ENCODE measurements at places on chromosomes 11 and 22.

DNA sequence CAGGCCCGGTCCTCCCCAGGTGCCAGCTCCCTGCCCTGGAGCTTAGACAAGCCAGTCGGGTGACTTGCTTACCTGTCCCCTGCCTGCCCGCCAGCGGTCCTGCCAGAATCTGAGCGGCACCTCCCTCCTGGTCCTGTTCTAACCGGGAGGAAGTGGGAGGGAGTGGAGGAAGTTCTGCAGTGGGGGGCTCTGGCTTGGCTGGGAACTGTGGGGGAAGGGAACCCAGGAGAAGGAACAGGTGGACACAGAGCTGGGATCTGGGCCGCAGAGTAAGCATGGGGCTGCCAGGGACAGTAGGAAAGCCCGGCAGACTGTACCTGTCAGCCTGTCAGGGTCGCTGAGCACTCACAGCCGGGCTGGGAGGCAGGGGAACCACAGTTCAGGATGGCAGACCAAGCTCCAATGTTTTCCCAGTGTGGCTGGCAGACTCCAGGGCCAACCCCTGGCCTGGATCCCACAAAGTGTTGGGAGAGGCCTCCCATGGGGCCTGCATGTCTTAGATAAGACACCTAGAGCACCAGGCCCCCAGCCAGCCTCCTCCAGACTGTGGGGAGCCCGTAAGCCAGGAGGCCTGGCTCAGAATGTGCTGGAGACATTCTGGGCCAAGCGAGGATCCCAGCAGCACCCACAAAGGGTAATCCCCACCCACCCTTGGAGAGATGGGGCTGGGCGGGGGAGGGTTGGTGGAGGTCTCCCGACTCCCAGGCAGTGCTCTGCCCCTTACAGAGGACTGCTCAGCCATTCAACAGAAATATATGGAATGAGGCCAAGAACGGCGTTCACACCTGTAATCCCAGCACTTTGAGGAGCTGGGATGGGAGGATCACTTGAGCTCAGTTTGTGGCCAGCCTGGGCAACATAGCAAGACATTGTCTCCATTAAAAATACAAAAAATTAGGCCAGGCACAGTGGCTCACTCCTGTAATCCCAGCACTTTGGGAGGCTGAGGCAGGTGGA, 2.3 kb downstream of the CYB5R3 start:
- no peaks in the 10 kb centered on the region for H3K36me3 ChIP-seq
- ATAC-seq: no peak
- H3K4me1 ChIP-seq: peaks cover 57% of the 10 kb centered on the region
- H3K27ac ChIP-seq: peak overlapping the region; percentile 85
- H3K4me3 ChIP-seq: peak overlapping the region; percentile 88
- H3K27me3 ChIP-seq: no peaks in the 10 kb centered on the region

- no peaks in the 10 kb centered on the region for H3K27me3 ChIP-seq
- H3K4me1 ChIP-seq: peaks cover 23% of the 10 kb centered on the region
- peak overlapping the region; percentile 95 for H3K4me3 ChIP-seq
- no peak for ATAC-seq
- peak overlapping the region; percentile 58 for H3K27ac ChIP-seq
- H3K36me3 ChIP-seq: peaks cover 6% of the 10 kb centered on the region
Observed at GRCh38 chr22:46148816-46149511, 1.4 kb upstream of the PPARA start.

GRCh38 chr11:134228625-134229024, 4.2 kb downstream of the VPS26B start:
- peaks cover 75% of the 10 kb centered on the region for H3K4me1 ChIP-seq
- peak overlapping the region; percentile 2 for H3K4me3 ChIP-seq
- no peak overlapping the region for H3K27ac ChIP-seq

DNA sequence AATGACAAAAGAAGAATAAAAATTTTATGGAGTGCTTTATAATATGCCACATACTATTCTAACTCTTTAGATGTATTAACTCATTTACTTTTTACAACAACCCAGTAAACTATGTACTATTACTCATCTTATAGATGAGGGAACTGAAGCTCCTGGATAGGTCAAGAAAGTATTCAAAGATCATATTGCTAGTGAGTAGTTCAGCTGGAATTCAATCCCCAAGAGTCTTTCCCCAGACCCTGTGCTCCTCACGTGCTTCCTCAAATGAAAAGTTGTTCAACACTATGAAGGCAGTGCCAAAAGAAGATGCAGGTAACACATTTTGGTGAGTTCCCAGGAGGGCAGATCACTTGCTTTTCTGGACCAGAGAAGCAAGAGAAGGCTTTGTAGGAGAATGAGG, 46.8 kb downstream of the BTG4 start:
- H3K27me3 ChIP-seq: peaks cover 20% of the 10 kb centered on the region

DNA sequence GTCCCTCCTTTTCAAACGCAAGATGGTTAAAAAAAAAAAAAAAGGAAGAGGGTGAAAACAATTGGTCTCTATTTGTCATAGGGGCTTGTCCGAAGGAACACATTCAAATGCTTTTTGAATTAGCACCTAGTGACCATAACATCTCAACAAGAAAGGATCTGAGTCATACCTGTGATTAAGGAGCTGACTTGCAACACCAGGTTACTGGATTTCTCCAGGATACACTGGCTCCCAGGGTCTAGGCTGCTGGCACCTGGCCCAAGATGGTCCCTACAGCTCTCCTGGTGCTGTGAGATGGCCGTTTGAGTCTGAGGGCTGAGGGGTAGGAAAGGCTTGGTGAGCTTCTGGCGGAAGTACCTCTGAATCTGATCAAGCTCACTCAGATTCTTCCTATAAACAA, 28.4 kb upstream of the UCP3 start:
- no peaks in the 10 kb centered on the region for H3K4me1 ChIP-seq
- no peak overlapping the region for H3K27ac ChIP-seq
- H3K4me3 ChIP-seq: no peak overlapping the region

DNA sequence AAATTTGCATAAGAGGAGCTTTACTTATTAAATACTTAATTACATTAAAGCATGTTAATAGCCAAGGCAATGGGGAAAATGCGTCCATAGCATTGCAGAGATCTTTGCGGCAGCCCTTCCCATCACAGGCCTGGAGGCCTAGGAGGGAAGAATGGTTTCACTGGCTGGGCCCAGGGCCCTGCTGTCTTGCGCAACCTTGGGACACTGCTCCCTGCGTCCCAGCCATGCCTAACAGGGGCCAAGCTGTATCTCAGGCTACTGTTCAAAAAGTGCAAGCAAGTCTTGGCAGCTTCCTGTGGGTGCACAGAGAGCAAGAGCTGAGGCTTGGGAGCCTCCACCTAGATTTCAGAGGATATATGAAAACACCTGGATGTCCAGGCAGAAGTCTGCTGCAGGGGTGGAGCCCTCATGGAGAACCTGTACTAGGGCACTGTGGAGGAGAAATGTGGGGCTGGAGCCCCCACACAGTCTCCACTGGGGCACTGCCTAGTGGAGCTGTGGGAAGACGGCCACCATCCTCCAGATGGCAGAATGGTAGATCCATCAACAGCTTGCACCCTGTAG, 46.0 kb downstream of the THAP12 start:
- peaks cover 6% of the 10 kb centered on the region for H3K4me1 ChIP-seq
- no peak for ATAC-seq
- H3K27me3 ChIP-seq: no peaks in the 10 kb centered on the region
- peaks cover 13% of the 10 kb centered on the region for H3K36me3 ChIP-seq
- no peak overlapping the region for H3K4me3 ChIP-seq
- no peak overlapping the region for H3K27ac ChIP-seq

- ATAC-seq: peak; percentile 81
- H3K4me3 ChIP-seq: peak overlapping the region; percentile 81
- no peaks in the 10 kb centered on the region for H3K36me3 ChIP-seq
- H3K27me3 ChIP-seq: no peaks in the 10 kb centered on the region
- H3K27ac ChIP-seq: peak overlapping the region; percentile 97
Observed at GRCh38 chr11:95279921-95280868, 49.2 kb upstream of the SESN3 start.

DNA sequence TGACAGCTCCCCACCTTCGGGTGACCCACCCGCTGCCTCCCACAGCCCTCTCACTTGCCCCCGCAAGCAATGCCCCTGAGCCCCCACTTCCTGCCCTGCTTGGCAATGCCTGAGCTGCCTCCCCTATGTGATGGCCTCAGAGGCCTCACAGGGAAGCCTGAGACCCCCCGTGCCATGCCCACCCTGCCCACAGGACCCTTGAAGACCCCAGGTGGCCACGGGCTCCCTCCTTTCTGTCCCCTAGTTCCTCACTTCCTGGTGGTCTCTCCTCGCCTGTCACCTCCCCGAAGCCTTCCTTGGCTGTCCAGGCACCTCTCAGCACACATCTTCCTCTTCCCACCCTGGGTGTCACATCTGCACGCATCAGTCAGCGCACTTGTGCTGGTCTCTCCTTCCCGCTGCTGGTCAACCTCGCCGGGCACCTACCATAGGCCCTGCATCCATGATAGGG, 90.5 kb downstream of the BRD1 start:
- H3K4me1 ChIP-seq: no peaks in the 10 kb centered on the region
- no peak overlapping the region for H3K27ac ChIP-seq
- peaks cover 84% of the 10 kb centered on the region for H3K27me3 ChIP-seq
- no peak for ATAC-seq
- no peak overlapping the region for H3K4me3 ChIP-seq
- H3K36me3 ChIP-seq: no peaks in the 10 kb centered on the region

DNA sequence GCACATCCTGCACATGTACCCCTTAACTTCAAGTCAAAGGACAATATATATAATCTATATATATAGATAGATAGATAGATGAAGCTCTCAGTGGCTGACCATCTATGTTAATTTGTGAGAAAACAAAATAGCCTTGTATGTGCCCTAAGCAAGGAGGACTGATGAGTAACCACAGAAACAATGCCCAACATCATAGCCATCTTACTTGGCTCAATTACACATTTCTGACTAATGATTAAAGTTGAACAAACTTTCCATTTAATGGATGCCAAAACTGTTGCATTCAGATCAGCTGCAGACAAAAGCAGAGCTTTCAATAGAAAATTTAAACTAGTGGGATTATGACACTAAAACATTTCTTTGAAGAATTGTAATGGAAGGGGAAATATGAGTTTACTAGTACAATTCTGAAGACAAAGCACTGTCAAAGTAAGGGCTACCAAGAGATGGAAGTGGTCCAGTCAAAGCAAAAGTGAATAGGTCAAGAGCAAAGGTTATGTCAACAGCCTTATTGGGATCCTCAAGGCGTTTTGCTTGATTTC, 1188.2 kb upstream of the RAG2 start:
- H3K4me1 ChIP-seq: no peaks in the 10 kb centered on the region
- ATAC-seq: no peak
- no peak overlapping the region for H3K27ac ChIP-seq
- no peak overlapping the region for H3K4me3 ChIP-seq
- H3K36me3 ChIP-seq: no peaks in the 10 kb centered on the region
- H3K27me3 ChIP-seq: no peaks in the 10 kb centered on the region

GRCh38 chr11:80165744-80166143, 724.9 kb upstream of the TENM4 start:
- no peak for ATAC-seq
- no peaks in the 10 kb centered on the region for H3K27me3 ChIP-seq
- H3K4me3 ChIP-seq: no peak overlapping the region
- H3K27ac ChIP-seq: no peak overlapping the region
- no peaks in the 10 kb centered on the region for H3K4me1 ChIP-seq

DNA sequence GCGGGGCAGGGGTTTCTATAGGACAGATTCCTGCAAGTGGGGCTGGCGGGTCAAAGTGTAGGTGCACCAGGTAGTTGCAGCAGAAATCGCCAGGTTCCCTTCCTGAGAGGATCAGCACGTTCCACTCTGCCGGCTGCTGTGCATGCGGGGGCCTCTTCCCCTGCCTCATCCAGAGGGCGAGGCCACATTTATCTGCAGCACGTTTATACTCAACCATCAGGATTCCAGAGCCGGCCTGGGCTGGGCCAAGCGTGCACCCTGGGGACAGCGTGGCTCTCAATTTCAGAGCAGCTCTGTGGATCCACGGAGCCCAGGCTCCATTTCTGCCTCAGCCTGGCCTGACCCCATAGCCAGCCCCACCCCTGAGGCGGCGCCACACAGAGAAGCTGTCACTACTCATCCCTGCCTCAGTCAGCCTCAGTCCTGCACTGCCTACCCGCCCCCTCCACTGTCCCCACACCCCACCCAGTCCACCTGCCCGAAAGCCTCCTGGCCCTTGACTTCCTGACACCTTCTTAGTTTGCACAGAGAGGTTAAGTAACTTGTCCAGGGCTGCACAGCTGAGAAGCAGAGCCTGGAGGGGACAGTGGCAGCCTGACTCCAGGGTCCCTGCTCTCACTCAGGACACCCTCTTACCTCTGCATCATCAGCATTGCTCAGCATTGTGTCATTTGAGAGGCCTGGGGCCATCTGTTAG, 45.9 kb upstream of the RTL6 start:
- H3K4me3 ChIP-seq: no peak overlapping the region
- no peak overlapping the region for H3K27ac ChIP-seq
- no peaks in the 10 kb centered on the region for H3K36me3 ChIP-seq
- peaks cover 87% of the 10 kb centered on the region for H3K27me3 ChIP-seq

- H3K27me3 ChIP-seq: no peaks in the 10 kb centered on the region
- peak overlapping the region; percentile 31 for H3K27ac ChIP-seq
- H3K4me3 ChIP-seq: no peak overlapping the region
- H3K36me3 ChIP-seq: peaks cover 12% of the 10 kb centered on the region
Observed at GRCh38 chr11:68825571-68825970, 16.1 kb downstream of the CPT1A start.

- no peaks in the 10 kb centered on the region for H3K4me1 ChIP-seq
- ATAC-seq: no peak
Observed at GRCh38 chr22:20904008-20904979, 12.9 kb upstream of the CRKL start.

GRCh38 chr11:120467627-120468026, 43.9 kb upstream of the GRIK4 start:
- peaks cover 65% of the 10 kb centered on the region for H3K36me3 ChIP-seq
- no peak overlapping the region for H3K27ac ChIP-seq
- H3K4me1 ChIP-seq: no peaks in the 10 kb centered on the region

DNA sequence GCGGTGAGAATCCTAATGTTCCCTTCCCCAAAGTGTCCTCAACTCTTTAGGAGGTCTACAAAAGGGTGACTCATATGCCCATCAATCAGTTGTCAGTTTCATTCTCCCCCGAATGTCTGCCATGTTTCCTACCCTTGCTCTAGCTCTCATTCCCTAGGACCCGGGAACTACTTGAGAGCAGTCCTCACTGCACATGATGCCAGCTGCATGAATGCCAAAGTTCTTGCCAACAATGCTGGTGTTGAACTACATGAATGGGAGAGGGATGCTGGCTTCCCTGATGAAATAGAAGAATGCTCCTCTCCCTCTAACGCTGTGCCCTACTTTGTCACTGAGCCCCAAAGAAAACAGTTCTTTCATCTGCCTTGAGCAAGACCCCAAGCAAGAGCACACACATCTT, 12.5 kb upstream of the FSHB start:
- H3K4me3 ChIP-seq: no peak overlapping the region
- H3K27ac ChIP-seq: no peak overlapping the region
- peaks cover 13% of the 10 kb centered on the region for H3K27me3 ChIP-seq
- H3K36me3 ChIP-seq: no peaks in the 10 kb centered on the region
- no peaks in the 10 kb centered on the region for H3K4me1 ChIP-seq

- H3K27me3 ChIP-seq: no peaks in the 10 kb centered on the region
- ATAC-seq: no peak
- no peaks in the 10 kb centered on the region for H3K4me1 ChIP-seq
- no peak overlapping the region for H3K4me3 ChIP-seq
- no peak overlapping the region for H3K27ac ChIP-seq
Observed at GRCh38 chr22:24584166-24584790, 8.6 kb downstream of the LRRC75B start.

All from stimulated activated memory B cell treated with anti-CD40 and anti-IgM and Interleukin-4, amounts not matched to agents 10 μg/mL and 1 μg/mL and 100 μg/mL, for 72 hours (primary cell).